ENCODE measurements at places on chromosomes 16 and 17. TPM values are rescaled to one million over a fixed set of nuclear protein-coding genes. Genes with fewer than 3 reads are reported as not detected.

- H3K36me3 ChIP-seq = no peaks in the 10 kb centered on the region
- H3K4me3 ChIP-seq = no peak overlapping the region
- H3K27me3 ChIP-seq = no peaks in the 10 kb centered on the region
- no peaks in the 10 kb centered on the region for H3K4me1 ChIP-seq
- H3K27ac ChIP-seq = no peak overlapping the region
These were observed 121.2 kb downstream of the SNX11 start for GRCh38 chr17:48228720-48229119.

DNA sequence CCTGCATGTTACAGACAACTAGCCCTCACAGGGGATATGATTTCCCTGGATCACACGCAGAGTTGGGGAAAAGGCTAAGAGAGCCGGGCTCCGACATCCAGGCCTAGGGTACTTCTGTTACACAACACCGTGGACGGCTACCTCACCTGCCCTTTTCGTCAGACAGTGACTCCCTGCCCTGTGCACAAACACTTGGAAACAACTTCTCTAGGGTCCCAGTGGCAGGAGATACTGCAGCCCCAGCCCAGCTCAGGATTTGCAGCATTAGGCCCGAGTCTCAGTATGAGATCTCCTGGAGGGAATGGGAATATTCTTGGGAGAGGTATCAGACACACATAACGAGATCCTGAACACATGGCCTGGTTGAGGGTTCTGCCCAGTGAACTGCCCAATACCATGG is 8.3 kb downstream of the RUSF1 start:
- DNase-seq = no peak
- peaks cover 44% of the 10 kb centered on the region for H3K4me1 ChIP-seq
- H3K4me3 ChIP-seq = no peak overlapping the region
- no peaks in the 10 kb centered on the region for H3K27me3 ChIP-seq

DNA sequence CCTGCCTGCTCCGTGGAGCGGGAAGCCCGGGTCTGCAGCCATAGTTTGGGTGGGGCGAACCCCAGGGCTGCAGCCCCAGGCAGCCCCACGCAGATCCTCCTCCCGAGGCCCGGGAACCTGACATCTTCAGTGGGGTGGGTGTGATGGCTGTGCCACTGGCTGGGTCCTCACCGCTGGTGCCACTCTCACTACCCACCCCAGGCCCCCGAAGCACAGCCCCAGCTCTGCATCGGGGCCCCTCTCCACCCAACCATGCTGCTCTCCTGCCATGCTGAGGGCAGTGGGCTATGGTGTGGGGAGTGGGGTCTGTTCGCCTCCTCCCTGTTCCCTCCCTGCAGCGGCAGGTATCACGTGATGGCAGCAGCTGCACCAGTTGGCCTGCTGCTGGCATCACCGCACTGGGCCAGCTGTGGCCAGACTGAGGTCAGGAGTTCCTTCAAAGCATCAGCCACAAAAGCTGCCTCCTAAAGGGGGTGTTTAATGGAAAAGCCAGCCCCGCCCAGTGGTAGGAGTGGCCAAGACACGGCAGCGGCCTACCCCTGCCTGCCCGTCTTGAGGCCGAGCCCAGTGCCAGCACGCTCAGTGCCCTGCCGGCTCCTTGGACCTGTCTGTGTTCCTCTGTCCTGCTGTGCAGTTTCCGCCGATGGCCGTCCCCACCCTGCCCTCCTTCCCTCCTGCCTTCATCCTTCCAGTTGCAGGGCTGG is 10.8 kb downstream of the KCTD5 start:
- H3K36me3 ChIP-seq = peaks cover 5% of the 10 kb centered on the region
- H3K27ac ChIP-seq = no peak overlapping the region
- H3K4me3 ChIP-seq = no peak overlapping the region

The ZNF750 gene
- total RNA-seq = not detected

Data from liver (tissue), 10 donors.